ENCODE measurements at places on chromosomes 2 and 18.

GRCh38 chr2:11014026-11014425, 102.3 kb downstream of the KCNF1 start:
- DNase-seq, result no peak

GRCh38 chr2:232203166-232203891, 175.2 kb upstream of the ALPP start:
- no peak for DNase-seq

GRCh38 chr2:63721082-63721424, 120.6 kb upstream of the UGP2 start:
- no peak for DNase-seq

DNA sequence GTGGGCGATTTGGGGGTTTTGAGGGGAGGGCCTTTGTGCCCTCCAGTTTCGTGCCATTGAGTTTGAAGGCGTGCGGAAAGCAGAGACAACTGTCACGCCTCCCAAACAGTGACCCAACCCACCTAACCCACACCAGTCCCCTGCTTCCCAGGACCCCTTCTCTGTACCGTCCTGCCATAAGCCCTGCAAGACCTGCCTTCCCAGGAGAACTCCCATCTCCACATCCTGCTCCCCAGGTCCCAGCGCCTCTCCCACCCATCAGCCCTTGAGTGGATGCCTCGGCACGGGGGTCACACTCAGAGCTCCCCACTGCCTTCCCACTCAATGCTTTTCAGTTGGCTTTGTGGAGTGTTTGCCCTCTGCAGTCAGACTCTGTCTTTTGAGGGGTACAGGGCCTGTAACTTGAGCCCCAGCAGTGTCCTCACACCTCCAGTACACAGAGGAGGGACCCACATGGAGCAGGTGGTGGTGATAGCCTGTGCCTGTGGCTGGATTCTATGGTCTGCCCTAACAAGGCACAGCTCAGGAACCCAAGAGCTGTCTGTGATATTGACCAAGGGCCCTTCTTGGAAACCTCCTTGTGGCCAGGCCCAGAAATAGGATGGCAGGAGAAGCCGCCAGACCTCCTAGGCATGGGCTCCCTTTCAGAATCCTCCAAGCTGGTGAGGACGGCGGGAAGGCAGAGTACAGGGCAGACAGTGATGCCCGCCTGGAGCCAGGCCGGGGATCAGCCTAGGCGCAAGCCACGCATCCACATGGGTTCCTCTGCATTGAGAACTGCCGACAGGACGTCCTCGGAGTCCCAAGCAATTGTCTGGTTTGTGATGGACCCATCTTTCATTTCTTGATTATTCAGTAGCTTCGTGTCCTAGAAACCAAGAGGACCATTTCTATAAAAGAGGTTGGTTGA, 44.4 kb upstream of the SMAD7 start:
- no peak for DNase-seq

DNA sequence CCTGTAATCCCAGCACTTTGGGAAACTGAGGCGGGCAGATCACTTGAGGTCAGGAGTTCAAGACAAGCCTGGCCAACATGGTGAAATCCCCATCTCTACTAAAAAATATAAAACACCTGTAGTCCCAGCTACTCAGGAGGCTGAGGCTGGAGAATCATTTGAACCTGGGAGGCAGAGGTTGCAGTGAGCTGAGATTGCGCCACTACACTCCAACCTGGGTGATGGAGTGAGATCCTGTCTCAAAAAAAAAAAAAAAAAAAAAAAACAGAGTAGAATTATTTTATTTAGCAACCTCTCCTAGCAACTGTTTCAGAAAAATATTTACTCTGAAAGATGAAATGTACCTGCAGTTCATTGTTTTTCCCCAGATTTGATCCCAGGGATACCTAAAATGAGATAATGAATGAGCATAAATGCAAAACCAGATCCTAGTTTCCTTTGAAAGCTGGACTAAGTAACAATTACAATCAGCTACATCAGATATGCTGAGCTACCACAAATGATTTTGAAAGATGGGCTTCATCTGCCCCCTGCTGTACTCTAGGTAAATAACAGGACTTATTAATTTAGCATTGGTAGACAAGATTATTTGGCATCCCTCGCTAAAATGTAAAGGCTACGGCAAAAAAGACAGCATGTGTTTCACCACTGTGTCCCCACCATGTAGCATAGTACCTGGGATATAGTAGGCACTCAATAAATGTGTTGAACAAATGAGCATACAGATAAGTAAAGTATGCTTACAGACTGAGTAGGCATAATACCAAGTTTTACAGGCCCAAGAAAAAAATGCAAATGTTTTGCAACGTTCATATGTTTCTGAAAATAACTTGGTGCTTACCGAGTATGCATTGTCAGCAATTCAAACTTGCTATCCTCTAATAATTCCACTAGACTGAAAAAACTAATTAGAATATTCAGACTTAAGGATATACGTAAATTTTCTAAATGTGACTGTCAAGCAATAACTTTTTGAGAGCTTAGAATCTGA, 102.5 kb downstream of the ATL2 start:
- peak; percentile 76 for DNase-seq

DNA sequence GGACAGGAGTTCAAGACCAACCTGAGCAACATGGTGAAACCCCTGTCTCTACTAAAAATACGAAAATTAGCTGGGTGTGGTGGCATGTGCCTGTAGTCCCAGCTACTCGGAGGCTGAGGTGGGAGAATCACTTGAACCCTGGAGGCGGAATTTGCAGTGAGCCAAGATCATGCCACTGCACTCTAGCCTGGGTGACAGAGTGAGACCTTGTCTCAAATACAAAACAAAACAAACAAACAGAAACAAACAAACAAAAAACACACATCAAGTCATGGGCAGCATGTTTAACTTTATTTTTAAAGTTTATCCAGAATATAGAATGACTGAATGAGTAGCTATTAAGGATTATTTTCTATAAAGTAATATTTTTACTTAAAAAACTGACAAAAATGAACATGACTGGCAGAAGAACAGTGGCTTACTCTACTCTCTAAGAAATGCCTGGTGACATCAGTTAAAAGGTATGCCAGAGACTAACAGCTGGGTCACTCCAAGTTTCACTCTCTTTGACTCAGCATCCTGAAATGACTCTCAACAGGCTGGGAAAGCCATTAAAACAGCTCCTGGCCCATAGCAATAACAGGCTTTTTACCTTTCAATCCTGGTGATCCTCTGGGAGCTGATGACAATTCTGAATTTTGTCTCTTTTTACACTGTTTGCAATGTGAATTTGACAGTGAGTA, 281.6 kb upstream of the STON1 start:
- peak; percentile 63 for DNase-seq

DNA sequence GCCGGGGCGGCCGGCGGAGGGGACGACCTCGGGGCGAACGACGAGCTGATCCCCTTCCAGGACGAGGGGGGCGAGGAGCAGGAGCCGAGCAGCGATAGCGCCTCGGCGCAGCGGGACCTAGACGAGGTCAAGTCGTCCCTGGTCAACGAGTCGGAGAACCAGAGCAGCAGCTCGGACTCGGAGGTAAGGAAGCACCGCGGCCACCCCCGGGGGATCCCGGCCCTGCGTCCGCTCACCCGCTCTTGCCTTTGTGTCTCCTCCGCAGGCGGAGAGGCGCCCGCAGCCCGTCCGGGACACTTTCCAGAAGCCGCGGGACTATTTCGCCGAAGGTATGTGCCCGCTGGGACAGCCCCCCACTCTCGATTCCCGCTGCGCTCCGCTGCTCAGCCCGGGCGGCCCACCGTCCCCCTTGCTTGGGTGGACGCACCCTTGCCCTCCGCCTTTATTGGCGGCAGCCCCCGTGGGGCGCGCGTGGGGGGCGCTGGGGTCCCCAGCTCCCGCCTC, 611 bp downstream of the TCF7L1 start:
- DNase-seq, result no peak

- peak; percentile 11 for DNase-seq
These were observed 107.4 kb downstream of the ARL6IP6 start for GRCh38 chr2:152825834-152826233.

DNA sequence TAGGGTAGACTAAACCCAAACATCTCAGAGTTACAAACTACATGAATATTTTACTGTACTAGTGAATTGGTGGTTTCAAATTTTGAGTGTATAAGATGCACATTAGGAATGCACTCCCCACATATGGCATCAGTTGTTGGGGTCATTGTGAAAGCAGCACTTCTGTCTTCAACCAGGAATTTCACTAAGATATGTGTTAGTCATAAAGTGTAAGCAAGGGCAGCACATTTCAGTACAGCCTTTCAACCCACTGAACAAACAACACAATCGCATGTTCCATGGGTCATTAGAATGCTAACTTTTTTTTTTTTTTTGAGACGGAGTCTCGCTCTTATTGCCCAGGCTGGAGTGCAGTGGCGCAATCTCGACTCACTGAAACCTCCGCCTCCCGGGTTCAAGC, 164.1 kb upstream of the MAP2 start:
- DNase-seq, result no peak

- no peak for DNase-seq
These were observed 96.7 kb downstream of the EIPR1 start for GRCh38 chr2:3280683-3281520.

GRCh38 chr2:230411570-230412370, 4.2 kb upstream of the SP100 start:
- DNase-seq, result peak; percentile 59

GRCh38 chr2:178315488-178315948, 121.2 kb downstream of the OSBPL6 start:
- no peak for DNase-seq

- no peak for DNase-seq
These were observed 79.7 kb downstream of the COBLL1 start for GRCh38 chr2:164761737-164762460.

GRCh38 chr18:56034949-56035348, 447.0 kb upstream of the TCF4 start:
- no peak for DNase-seq

- no peak for DNase-seq
These were observed 171.9 kb downstream of the AGAP1 start for GRCh38 chr2:235665661-235666212.

- DNase-seq, result no peak
These were observed 273.5 kb upstream of the HS6ST1 start for GRCh38 chr2:128591861-128592822.

GRCh38 chr2:57728691-57729090, 317.9 kb upstream of the VRK2 start:
- no peak for DNase-seq

DNA sequence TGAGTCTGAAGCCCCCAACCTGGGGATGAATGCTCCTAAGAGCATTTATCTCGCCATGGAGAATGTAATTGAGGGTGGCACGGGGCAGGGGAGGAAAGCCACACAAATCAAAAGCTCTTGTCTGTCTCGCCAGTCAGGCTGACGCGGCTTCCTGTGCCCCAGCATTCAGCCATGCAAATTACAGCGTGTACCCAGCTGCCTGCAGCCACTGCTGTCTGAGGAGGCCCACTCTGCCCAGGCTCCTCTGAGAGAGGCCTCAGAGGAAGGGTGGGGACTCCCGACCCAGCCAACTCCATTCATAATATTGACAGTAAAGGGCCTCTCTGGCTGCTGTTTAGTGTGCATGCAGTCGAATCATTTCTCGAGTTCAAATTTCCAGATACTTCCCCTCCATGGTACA, 22.0 kb downstream of the SMAD7 start:
- DNase-seq, result no peak

DNA sequence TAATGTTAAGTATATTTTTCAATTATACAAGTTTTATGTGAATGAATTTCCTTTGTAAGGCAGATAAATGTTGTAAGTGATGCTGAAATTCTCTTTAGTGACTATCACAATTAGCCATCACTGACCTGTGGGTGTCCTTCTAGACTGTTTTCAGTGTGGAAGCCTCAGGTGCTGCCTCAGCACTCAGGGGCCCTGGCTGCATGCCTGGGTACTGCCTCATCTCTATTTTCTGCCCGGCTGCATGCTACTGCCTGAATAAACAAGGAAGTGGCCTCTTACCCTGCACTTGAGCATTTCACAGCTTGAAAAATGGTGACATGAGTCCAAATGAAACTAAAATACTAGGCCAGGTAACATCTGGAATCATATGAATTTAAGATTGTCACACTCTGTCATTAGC, 787.6 kb upstream of the SALL3 start:
- no peak for DNase-seq

DNA sequence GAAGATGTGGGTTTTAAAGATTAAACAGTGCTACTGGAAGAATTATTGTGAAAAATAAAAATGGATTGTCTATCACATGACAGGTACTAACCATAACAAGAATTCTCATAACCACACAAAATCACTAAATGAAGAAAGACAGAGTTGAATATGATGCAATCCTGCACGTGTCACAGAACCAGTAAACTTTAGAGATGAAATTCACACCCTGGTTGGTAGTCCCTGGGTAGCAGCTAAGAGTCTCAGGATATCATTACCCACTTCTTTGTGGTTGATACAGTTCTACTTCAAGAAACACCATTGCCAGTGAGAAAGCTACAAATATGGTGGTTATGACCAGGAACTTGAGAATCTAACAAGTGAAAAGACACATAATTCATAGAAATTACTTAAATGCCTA, 450.2 kb downstream of the ERBB4 start:
- DNase-seq, result no peak

DNA sequence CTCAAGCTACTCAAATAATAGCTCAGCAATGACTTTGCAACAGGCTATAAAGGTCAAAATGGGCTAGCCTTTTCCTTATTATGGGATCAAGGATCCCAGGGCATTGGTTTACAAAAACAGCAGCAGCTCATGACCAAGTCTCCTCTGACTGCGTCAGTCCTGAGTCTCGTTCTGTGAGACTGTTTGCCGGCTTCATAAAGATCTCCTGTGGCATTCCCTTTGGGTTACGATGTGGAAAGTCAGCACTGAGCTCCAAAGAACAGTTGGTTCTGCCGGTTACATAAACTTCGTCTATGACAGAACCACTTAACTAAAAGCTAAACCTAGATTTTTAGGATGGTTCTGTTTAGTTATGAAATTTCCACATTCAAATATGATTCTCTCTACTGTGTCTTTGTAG, 674.9 kb downstream of the ZEB2 start:
- DNase-seq, result no peak

DNA sequence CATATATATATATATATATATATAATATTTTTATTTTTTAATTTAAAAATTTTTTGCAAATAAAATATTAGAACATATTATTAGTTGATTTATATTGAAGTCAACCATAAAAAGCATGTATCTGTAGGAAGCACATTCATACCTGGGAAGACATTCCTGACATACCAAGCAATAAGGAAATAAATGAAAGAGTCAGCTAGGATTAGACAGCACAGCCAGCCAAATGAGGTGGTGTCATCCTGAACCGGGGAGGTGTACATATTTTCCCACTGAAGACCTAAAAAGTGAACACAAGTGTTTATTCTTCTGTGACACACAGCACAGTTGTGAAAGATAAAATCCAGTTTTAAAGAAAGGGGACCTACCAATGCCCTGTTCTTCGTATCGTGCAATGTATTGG, 149.2 kb downstream of the ABCA12 start:
- DNase-seq, result no peak

- DNase-seq, result no peak
These were observed 69.1 kb upstream of the DNAJC10 start for GRCh38 chr2:182646763-182647498.
